ENCODE measurements at places on chromosomes 7 and 10.

DNA sequence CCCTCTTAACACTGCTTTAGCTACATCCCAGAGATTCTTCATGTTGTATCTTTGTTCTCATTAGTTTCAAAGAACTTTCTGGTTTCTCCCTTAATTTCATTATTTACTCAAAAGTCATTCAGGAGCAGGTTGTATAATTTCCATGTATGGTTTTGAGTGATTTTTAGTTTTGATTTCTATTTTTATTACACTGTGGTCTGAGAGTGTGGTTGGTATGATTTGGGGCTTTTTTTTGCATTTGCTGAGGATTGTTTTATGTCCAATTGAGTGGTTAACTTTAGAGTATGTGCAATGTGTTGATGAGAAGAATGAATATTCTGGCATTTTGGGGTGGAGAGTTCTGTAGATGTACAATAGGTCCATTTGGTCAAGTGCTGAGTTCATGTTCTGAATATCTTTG, 37.9 kb upstream of the CAPZA2 start:
- DNase-seq: no peak

DNA sequence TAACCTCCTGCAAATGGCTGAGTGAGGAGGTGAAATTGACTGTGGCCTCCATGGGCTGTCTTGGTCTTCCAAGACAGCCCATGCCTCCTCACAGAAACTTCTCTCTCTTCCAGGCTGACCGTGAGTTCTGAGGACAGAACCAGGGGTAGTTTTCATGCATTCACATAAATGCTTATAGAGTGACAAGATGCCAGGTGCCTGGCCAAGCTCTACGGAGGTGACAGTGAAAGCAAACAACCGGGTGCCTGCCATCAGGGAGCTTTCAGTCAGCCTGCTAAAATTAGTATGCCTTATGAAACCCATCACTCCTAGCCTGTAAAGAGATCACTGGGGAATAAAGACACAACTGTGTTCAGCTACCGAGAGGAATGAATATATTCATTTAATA, 919 bp upstream of the RHOBTB1 start:
- no peak for DNase-seq

- DNase-seq: no peak
These were observed 301.2 kb downstream of the DPP6 start for GRCh38 chr7:154353355-154353767.

GRCh38 chr10:132746801-132747625, 38.9 kb downstream of the NKX6-2 start:
- no peak for DNase-seq

DNA sequence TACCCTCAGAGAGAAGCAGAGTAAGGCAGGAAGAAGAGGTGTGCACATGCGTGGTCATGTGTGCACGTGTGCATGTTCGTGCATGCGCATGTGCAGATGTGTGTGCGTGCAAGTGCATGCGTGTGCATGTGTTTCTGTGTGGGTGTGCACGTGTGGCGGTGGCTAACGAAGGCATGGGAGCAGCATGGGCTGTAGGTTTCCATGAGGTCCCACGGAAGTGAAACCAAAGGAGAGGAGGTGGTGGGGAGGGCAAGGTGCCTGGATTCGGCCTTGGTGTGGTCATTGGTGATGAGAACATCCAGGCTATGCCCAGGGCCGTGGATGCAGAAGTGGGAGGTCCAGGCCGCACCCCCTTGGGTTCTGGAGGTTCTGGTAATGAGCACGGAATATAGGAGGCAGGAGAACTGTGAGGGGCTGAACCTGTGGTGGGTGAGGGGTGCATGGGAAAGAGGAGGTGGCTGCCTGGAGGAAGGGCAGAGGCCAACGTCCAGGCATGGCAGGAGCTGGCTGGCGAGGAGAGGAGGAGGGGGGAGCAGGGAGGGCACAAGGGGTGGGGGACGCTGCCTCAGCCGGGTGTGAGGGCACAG, 2.4 kb upstream of the INPP5A start:
- DNase-seq: no peak

DNA sequence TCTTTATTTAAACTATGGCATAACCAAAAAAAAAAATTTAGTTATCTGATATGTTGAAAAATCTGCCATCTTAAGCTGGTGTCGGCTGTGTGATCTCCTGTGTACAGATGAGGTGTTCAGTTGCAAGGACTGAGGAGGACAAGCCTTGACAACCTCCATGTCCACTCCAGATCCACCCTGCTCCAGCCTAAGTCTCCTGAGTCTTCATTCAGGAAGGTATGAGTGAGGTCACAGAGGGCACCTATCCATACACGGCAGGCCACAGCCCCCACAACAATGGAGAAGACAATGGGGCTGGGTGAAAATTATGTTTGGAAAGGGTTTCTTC, 16.1 kb downstream of the TARP start:
- DNase-seq: no peak

GRCh38 chr7:38360776-38361175, 87.3 kb upstream of the TARP start:
- DNase-seq: no peak

- no peak for DNase-seq
These were observed 238.4 kb upstream of the ZMIZ1 start for GRCh38 chr10:78830062-78830975.

DNA sequence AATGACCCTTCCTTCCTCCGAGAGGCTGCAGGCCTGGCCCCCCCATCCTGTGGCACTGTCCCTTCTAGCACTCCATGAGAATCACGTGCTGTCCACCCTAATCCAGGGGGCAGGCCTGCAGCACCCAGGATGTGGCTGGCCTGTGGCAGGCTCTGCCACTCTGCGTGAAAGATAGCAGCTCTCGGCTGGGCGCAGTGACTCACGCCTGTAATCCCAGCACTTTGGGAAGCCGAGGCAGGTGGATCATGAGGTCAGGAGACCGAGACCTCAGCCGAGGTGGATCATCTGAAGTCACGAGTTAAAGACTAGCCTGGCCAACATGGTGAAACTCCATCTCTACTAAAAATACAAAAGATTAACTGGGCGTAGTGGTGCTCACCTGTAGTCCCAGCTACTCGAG, 18.9 kb upstream of the LFNG start:
- no peak for DNase-seq

- DNase-seq: no peak
These were observed 8.0 kb downstream of the STAG3 start for GRCh38 chr7:100185726-100186125.

DNA sequence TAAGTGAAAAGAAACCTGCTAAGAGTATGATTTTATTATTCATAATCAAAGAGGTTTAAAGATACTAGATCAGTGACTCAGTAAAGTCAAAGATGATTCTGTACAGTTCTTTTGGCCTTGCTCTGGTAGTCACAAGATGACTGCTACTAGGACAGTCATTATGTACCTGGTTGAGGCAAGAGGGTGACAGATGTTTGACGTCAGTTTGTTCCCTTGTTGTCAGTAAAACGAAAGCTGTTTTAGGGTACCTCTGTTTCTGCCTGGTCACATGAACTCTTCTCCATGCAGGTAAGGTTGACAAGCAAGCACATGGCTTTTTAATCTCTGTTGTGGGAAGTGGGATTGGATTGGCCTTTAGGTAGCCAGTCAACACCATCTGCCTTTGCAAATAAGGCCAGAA, 308.0 kb downstream of the EXOC4 start:
- DNase-seq: no peak

- DNase-seq: no peak
These were observed 35.8 kb downstream of the OTUD1 start for GRCh38 chr10:23474626-23475025.

DNA sequence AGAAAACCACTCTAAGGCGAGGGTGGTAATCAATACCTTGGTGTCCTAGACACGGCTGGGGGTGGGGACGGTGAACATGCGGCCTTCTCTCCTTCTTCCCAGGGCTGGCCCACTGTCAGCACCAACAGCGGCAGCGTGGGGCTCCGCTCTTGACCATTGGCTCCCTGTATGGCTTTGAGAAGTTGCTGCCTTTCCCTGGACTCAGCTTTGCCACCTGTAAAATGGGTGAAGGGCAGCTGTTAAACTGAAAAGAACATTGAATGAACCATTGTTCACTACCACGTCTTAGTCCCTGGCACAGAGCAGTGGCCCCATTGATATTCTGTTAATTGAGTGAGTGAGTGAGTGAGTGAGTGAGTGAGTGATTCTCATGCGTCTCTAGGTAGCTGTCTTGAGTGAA, 95.3 kb downstream of the ZMIZ1 start:
- DNase-seq: no peak

- DNase-seq: no peak
These were observed 763 bp downstream of the PITX3 start for GRCh38 chr10:102240467-102241031.

DNA sequence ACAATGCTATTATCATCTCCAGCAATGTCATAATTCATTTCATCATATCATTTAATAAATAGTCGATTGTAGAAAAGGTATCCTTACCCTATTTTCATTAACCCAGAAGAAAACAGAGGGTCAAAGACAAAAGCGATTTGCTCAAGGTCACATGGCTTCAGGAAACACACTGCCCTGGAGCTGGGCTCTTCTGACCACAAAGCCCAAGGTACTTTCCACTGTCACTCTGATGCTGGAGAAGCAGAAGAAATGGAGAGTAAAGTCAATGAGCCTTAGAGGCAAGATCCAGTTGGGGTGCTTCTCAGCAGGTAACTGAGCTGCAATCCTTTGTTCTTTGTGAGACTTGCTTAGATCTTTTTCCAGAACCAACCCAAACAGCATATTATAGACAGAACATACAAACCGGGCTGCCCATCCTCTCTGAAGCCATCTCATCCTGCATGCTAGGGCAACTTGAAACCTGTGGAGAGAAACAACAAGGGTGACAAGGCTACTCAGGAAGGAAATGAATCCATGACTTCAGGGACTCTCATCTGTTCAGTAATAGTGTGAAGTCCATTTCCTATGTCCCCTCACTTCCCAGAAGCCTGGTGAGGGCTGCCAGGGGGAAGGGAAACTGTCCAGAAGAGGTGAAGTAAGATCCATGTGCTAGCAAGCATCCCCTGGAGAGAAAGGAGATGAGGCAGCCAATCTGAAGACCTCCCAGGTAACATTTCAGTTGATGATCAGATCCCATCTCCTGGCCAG, 148.6 kb upstream of the SVIL start:
- DNase-seq: no peak

- DNase-seq: no peak
These were observed 78.7 kb upstream of the MKLN1 start for GRCh38 chr7:131249003-131249402.

GRCh38 chr10:123583639-123584418, 82.3 kb upstream of the GPR26 start:
- DNase-seq: peak; percentile 44

GRCh38 chr7:136853654-136854053, 14.8 kb upstream of the CHRM2 start:
- no peak for DNase-seq

DNA sequence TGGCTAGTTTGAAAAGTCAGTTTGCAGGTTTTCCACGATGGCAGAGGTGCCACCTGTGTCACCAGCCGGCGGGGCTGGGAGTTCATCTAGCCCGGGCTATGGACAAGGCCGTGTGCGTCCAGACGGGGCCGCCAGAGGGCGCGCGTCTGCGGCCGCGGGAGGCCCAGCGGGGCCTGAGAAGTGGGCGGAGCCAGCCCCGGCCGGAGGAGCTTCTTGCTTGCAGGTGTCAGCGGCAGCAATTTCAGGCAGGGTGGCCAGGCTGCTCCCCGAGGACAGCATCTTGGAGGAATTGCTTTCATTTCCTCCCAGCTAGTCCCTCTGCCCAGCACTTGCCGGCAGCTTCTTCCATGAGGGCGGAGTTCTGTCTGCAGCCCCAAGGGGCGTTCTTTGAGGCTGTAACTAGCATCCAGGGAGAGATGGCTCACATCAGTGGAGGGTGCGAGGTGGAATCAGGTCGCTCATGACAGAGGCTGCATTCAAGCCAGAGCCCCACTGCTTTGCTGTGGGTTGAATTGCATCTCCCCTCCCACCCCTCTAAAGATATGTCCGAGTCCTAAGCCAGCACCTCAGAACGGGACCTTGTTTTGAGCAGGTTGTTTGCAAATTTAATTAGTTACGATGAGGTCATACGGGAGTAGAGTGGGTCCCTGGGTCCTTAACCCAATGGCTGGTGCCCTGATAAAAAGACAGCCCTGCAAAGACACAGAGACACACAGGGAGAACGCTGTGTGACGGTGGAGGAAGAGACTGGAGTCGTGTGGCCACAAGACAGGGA, 85.9 kb upstream of the MKI67 start:
- DNase-seq: peak; percentile 37

DNA sequence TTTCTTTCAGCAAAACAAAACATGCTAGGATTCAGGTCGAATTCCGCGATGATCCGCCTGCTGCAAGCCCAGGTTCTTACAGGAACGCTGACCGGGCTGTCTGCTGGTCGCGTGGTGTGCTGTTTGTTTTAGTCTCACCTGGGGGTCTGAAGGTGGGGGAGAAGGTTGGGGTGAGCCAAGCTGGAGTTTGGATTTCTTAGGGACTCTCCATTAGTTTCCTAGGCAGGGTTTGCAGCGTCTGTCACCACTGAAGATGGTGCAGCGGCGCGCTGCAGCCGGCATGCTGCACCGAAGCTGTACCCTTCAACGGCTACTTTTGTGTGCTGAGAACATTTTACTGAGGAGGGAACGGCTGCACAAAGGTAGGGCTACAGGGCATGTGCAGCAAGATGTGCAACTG, 48.7 kb downstream of the GCC1 start:
- DNase-seq: no peak

- no peak for DNase-seq
These were observed 285.5 kb upstream of the TAC1 start for GRCh38 chr7:97446361-97446760.

- DNase-seq: no peak
These were observed at the start of gene LMOD2 for GRCh38 chr7:123655614-123656013. TSS of gene LMOD2 (plus strand) at chr7:123655866. CDS start at chr7:123655964, 98 bp downstream.

GRCh38 chr7:78112488-78112887, 313.9 kb downstream of the PHTF2 start:
- DNase-seq: no peak

DNA sequence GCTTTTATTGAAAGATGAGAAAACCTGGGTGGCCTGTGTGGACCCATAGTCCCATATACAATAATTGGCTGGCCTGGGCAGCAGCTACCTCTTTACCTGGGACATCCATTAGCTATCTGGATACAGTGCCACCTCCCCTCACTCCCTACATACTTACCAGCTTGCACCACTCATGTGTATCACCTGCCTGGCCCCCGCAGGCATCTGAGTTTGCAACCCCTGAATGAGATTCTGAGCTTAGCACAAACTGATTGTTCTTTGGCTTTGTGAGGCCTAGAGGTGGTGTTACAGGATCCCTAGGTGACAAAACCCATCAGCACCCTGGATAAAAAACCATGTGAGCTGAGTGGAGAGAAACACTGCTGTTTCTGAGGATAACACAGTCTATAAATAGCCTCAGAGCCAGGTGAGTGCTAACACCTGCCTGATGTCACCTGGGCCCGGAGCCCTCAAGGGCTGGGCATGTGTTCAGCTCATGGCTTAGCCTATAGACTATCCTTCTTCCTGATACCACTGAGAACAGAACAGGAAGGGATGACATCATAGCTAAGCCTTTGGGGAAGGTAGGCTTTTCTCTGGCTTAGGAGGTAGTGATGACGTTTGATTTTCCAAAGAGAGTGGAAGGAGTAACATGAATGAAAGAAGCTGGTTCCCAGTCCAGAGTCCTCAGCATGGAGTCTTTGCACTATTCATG, 2.6 kb upstream of the PPIF start:
- no peak for DNase-seq

- DNase-seq: no peak
These were observed 24.6 kb upstream of the ITGA8 start for GRCh38 chr10:15744217-15744865.

GRCh38 chr7:88396295-88396947, 89.7 kb upstream of the STEAP4 start:
- no peak for DNase-seq

Data from anterior cingulate cortex (tissue), 58 donors.